ENCODE measurements at places on chromosomes 2 and 18.
A peak's percentile ranks its signal among the peaks of the same experiment; 100 is the strongest.

DNA sequence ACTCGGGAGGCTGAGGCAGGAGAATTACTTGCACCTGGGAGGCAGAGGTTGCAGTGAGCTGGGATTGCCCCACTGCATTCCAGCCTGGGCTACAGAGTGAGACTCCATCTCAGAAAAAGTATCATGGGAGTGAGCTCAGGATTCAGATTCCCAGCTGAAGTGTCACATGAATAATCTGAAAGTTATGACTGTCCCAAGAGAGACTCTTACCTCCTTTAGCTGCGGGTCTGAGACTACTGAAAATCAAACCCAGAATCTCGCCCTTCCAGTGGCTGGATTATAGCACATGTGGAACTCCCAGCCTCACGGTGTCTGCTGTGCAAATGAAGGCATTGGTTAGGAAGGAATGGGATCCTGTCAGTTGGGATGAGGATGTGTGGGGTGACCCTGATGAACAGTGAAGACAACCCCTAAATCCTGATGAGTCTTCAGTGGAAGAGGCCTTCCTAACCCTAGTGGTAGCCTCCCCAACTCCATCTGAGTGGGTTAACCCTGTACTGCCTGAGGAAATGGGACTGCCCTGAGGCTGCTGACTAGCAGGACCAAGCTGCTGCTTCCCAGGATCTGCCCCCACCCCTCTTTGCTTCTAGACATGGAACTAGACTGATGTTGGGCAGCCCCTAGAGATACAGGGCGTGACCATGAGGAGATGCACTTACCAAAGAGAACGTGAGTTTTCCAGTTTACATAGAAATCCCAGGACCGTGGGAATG, 16.5 kb downstream of the BOK start:
- DNase-seq, result no peak

GRCh38 chr2:8954990-8955389, 48.5 kb downstream of the MBOAT2 start:
- DNase-seq, result no peak

- no peak for DNase-seq
These were observed 170.9 kb upstream of the GATA6 start for GRCh38 chr18:21998486-21998885.

- DNase-seq, result no peak
These were observed 94.3 kb downstream of the TSHZ1 start for GRCh38 chr18:75304678-75305557.

GRCh38 chr2:25490217-25490616, 148.5 kb upstream of the DNMT3A start:
- DNase-seq, result no peak

GRCh38 chr2:236593956-236594355, 24.3 kb downstream of the ACKR3 start:
- DNase-seq, result no peak

DNA sequence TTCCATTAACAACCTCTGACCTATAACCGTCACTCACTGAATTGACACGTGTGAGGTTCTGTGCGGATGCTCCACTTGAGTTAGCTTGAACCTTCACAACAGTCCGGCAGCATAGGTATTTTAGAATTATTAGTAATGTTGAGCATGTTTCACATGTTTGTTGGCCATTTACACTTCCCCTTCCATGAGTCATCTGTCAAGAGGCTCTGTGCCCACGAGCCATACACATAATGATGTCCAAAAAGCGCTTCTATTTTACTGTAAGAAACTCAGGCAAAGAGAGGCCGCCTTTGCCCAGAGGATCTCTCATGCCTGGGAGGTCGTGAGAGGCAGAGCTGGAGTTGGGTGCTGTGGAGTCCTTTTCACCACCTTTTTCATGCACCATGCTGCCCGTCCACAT, 28.9 kb upstream of the TMEM214 start:
- DNase-seq, result no peak

- DNase-seq, result no peak
These were observed 29.3 kb downstream of the ANKMY1 start for GRCh38 chr2:240528406-240529040.

GRCh38 chr2:178523596-178524134, 43.4 kb downstream of the PLEKHA3 start:
- no peak for DNase-seq

DNA sequence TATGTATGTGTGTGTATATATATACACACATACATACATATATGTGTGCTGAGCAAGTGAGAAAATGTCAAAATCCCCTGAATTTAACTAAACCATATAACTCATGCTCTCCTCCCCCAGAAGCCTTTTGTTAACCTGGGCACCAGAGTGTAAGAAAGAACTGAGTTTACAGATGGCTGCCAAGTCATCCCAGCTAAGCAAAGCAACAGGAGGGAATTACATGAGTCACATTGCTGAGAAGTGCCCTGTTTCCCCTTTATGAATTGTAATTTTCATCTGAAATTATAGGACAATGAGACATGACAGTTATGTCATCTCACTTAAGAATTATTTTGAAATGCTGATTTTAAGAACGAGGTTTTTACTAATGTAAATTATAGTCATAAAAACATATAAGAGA, 29.9 kb downstream of the SCN7A start:
- DNase-seq, result no peak

DNA sequence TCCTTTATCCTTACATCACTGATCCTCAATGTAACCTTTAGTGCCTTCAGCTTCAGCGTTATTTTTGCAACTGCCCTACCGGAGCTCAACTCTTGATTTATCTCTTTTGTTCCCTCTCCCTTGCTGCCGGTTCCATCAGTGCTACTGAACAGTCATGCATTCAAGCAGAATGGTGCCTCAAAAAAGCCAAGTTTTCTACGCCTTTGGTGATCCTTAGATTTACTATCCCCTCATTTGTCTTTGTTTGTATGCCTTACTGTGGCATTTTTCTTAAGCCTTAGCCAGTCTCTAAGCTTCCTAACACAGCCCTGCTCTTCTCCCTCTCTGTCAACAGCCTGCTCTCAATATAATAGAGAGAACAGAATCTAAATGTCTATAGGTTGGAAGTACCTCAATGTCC, 847.7 kb downstream of the CPS1 start:
- DNase-seq, result no peak

DNA sequence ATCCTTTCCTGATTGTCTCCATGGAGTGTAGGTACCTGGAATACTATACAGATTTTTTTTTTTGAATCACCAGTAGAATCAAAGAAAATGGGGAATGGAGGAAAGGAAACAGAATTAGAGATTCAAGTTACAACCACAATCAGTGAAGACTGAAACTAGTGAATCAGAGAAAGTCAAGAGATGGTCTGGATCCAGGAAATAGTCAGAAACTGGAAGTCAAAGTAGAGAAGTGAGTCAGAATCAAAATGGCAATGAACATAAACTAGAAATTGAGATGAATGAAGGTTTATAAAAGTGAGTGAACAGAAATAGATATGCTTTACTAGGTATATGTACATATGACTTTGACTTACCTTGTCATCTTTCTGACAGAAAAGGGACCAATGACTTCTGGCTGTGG, 579.0 kb downstream of the PLCL1 start:
- no peak for DNase-seq

DNA sequence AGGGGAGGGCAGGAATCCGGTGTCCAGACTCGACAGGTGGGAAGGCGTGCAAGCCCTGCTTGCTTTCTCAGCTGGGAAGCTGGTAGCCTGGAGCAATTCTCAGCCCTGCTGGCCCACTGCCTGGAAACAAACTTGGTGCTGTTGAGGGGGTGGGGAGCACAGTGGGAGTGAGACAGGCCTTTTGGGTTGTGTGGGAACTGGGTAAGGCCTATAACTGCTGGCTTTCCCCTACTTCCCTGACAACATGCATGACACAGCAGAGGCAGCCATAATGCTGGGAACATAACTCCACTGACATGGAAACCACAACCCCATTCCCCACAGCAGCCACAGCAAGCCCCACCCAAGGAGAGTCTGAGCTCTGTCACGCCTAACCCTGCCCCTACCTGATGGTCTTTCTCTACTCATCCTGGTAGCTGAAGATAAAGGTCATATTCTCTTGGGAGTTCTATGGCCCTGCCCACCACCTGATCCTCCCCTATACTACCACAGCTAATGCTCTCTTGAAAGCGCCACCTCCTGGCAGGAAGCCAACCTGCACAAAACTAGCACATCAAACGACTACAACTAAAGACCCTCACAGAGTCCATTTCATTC, 122.9 kb upstream of the ACVR1C start:
- DNase-seq, result peak; percentile 13

GRCh38 chr18:49743117-49743567, 70.2 kb downstream of the ACAA2 start:
- no peak for DNase-seq

DNA sequence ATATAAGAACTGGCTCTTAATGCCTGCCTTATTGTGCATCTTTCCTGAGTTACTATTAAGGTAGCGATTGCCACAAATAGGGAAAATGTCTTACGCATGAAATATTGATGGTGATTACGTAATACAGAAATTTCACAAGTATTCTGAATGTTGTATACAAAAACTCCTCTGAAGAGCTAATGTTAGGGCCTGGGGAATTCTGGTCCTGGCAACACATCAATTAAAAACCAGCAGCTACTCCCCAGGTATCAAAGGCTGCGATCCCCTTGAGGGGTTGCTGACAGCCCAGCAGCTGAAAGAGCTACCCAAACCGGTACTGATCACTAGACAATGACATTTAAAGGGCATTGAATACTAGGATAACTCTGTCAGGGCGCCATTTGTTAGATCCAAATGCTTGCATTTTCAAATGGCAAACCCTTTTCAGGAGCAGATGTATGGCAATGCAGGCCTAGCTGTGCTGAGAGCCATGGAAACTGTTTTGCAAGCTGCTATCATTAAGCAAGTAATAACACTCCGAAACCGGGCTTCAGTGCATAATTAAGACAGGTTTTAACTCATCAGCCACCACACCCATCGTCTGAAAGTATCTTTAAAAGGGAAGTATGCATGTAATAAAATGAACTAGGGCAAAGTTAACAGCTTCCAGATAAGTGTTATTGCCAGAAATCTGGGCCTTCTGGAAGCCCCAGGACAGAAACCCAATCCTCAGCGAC, 78.4 kb downstream of the CLHC1 start:
- DNase-seq, result no peak

GRCh38 chr18:78165525-78165924, 814.1 kb upstream of the SALL3 start:
- no peak for DNase-seq

- DNase-seq, result peak; percentile 17
These were observed 1.5 kb downstream of the PXDN start for GRCh38 chr2:1742681-1743395.

DNA sequence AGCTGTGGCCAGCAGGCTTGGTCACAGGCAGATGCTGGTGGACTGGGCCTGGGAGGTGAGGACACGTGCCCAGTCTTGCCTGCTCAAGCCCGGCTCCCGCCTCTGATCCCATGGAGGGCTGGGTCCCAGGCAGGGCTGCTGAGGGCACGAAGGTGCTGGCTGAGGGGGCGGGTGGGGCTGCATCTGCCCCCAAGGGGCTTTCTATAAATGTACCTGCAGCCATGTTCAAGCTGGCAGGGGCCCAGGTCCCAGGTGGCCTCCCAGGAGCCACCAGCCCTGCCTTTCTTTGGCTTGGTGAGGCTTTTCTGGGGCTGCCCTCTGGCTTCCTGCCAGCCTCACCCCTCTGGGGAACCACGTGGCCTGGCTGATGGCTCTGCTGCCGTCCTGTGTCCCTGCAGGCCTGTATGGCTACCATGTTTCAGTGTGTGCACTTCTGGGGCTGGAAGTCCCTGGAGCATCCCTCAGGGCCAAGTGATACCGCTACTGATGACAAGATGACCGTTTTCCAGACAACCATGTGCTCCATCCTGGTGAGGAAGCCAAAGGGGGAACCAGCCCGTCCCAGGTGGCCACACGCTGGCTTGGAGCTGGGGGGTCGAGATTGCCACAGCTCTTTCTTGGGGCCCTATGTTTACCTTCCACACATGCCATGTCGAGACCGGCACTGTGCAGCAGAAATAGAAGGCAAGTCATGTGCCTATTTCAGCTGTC, 23.2 kb downstream of the HJURP start:
- DNase-seq, result no peak

GRCh38 chr2:134917360-134917865, 1.2 kb upstream of the CCNT2 start:
- no peak for DNase-seq

GRCh38 chr2:168734199-168734760, 68.2 kb upstream of the NOSTRIN start:
- DNase-seq, result no peak

GRCh38 chr18:57443247-57443646, 8.1 kb downstream of the ONECUT2 start:
- no peak for DNase-seq

GRCh38 chr2:107132070-107132469, 246.1 kb upstream of the ST6GAL2 start:
- no peak for DNase-seq

GRCh38 chr2:126766295-126766968, 110.5 kb downstream of the GYPC start:
- no peak for DNase-seq

- no peak for DNase-seq
These were observed 195.1 kb downstream of the TMEM247 start for GRCh38 chr2:46674488-46674887.

DNA sequence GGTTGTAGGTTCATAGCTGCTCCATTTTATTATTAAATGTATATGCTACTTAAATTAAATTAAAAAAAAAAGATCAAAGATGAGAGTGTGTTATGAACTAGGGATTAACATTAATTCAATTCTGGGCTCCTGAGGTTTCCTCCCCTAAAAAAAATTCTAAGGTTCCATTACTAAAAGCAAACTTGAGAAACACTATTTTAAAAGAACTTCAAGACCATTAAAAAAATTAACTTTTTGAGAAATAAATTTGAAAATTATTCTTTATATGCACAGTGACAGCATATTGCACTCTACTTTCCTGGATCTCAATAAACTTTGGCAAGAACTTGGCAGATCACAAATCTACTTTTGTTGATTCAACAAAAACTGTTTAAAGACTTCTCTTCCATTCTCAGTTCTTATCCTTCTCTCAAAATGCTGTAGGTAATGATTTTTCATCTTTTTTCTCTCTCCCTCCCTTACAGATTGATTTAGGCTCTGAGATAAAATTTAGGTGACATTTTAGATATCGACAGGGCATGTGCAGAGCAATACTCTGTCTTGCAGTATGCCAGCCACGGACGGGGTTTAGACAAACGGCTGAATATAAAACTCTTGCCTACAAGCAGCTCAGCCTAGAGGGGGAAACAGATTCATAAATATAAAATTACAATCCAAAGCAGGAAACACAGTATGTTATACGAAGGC, 592 bp upstream of the MARS2 start:
- DNase-seq, result no peak

- DNase-seq, result no peak
These were observed 90.4 kb downstream of the MARCHF4 start for GRCh38 chr2:216281876-216282275.

- DNase-seq, result no peak
These were observed 46.4 kb downstream of the ADCY3 start for GRCh38 chr2:24873619-24874018.
